ENCODE measurements at places on chromosomes 2 and 18. TPM values are rescaled to one million over a fixed set of nuclear protein-coding genes. Genes with fewer than 3 reads are reported as not detected.

The ANKRD30B gene
- 1.4 TPM for total RNA-seq

The ITGB6 gene
- total RNA-seq = 19.0 TPM

The SNTG2 gene
- total RNA-seq = not detected

The KCNK3 gene
- 11.8 TPM for total RNA-seq

The ZNF804A gene
- 3.1 TPM for total RNA-seq

The ZSWIM2 gene
- total RNA-seq = 0.96 TPM

The CELF4 gene
- total RNA-seq = 5.3 TPM

The TDRD15 gene
- 5.3 TPM for total RNA-seq

The LNPK gene
- total RNA-seq = 28.9 TPM

The DSEL gene
- total RNA-seq = 14.9 TPM

The CDCA7 gene
- 2.2 TPM for total RNA-seq

The RMND5A gene
- 36.1 TPM for total RNA-seq

The EFHD1 gene
- 1.2 TPM for total RNA-seq

The GALNT14 gene
- total RNA-seq = 5.1 TPM

The AGXT gene
- total RNA-seq = 0.48 TPM

The TLX2 gene
- not detected for total RNA-seq

The IL36RN gene
- total RNA-seq = 6.0 TPM

The SLC16A14 gene
- total RNA-seq = 1.7 TPM

The PIK3C3 gene
- 83.8 TPM for total RNA-seq

The BCL2 gene
- total RNA-seq = 27.9 TPM

The LONRF2 gene
- 3.4 TPM for total RNA-seq

The RESP18 gene
- not detected for total RNA-seq

The AP1S3 gene
- total RNA-seq = 6.3 TPM

The SKOR2 gene
- total RNA-seq = 0.48 TPM

The CYTIP gene
- total RNA-seq = 18.8 TPM

The SLC9A4 gene
- 1.2 TPM for total RNA-seq

The ELAC1 gene
- 15.2 TPM for total RNA-seq

The CASP10 gene
- 3.4 TPM for total RNA-seq

The FTCDNL1 gene
- 0.96 TPM for total RNA-seq

The CWC22 gene
- total RNA-seq = 12.0 TPM

The ACADL gene
- 6.0 TPM for total RNA-seq

The SH3BP4 gene
- 4.6 TPM for total RNA-seq

The GKN1 gene
- total RNA-seq = not detected

The EVA1A gene
- 14.4 TPM for total RNA-seq

The CPLX4 gene
- 2.4 TPM for total RNA-seq

The KLHL41 gene
- 0.72 TPM for total RNA-seq
